Bronchial smooth muscle cell (primary cell): ENCODE measurements at places on chromosomes 11 and 22. TPM values are rescaled to one million over a fixed set of nuclear protein-coding genes. Genes with fewer than 3 reads are reported as not detected.

SYT7 gene
- 5.5 and 22.7 TPM in 2 replicates for total RNA-seq

PARVA gene
- total RNA-seq: 21.0 and 26.0 TPM in 2 replicates

B3GAT1 gene
- total RNA-seq: under 0.01 TPM in 1 of 2 replicates, not detected in the other

VPREB1 gene
- total RNA-seq: not detected in 2 replicates

OR4A16 gene
- total RNA-seq: not detected in 2 replicates

PRODH gene
- total RNA-seq: under 0.01 and 0.26 TPM in 2 replicates

CCDC87 gene
- total RNA-seq: 0.26 and 0.32 TPM in 2 replicates

PTPN5 gene
- not detected in 2 replicates for total RNA-seq

BCO2 gene
- 0.86 and 0.95 TPM in 2 replicates for total RNA-seq

ENTHD1 gene
- not detected in 2 replicates for total RNA-seq

POLR2F gene
- 64.2 and 72.6 TPM in 2 replicates for total RNA-seq

OR6X1 gene
- not detected in 2 replicates for total RNA-seq

RBM7 gene
- total RNA-seq: 38.3 and 63.5 TPM in 2 replicates

OOSP2 gene
- total RNA-seq: not detected in 2 replicates

FZD4 gene
- total RNA-seq: 30.6 and 33.6 TPM in 2 replicates

MRGPRX4 gene
- total RNA-seq: not detected in 2 replicates

GLYATL1B gene
- not detected in 2 replicates for total RNA-seq

SYT12 gene
- total RNA-seq: under 0.01 and 0.16 TPM in 2 replicates

DDI1 gene
- not detected in 2 replicates for total RNA-seq

MMP13 gene
- total RNA-seq: not detected in 2 replicates

PANX3 gene
- not detected in 2 replicates for total RNA-seq

DGCR6 gene
- total RNA-seq: 0.63 and 1.4 TPM in 2 replicates

ALDH3B2 gene
- 0.34 TPM in 1 of 2 replicates, not detected in the other for total RNA-seq

UPK2 gene
- total RNA-seq: not detected in 2 replicates

RELT gene
- total RNA-seq: 1.0 and 1.3 TPM in 2 replicates

TIMP3 gene
- total RNA-seq: 220 and 367 TPM in 2 replicates

ELP4 gene
- total RNA-seq: 11.1 and 11.5 TPM in 2 replicates

MRPL49 gene
- 25.3 and 35.5 TPM in 2 replicates for total RNA-seq

LDHAL6A gene
- total RNA-seq: not detected in 2 replicates

DAGLA gene
- 1.9 and 2.7 TPM in 2 replicates for total RNA-seq

SHANK3 gene
- 0.32 and 0.43 TPM in 2 replicates for total RNA-seq

PRR33 gene
- total RNA-seq: not detected in 2 replicates

MS4A6E gene
- not detected in 2 replicates for total RNA-seq

VSIG10L2 gene
- 0.09 TPM in 1 of 2 replicates, not detected in the other for total RNA-seq

TRPM5 gene
- 0.09 TPM in 1 of 2 replicates, not detected in the other for total RNA-seq

PIM3 gene
- 18.0 and 24.2 TPM in 2 replicates for total RNA-seq

OR2AG1 gene
- not detected in 2 replicates for total RNA-seq

GGTLC2 gene
- total RNA-seq: not detected in 2 replicates

KDM4D gene
- 0.09 and 0.47 TPM in 2 replicates for total RNA-seq

OR52H1 gene
- 0.60 and 0.63 TPM in 2 replicates for total RNA-seq

FOLR1 gene
- not detected in 2 replicates for total RNA-seq

C11orf65 gene
- total RNA-seq: 1.6 and 1.9 TPM in 2 replicates

KCNQ1OT1 gene
- total RNA-seq: 3.9 and 6.3 TPM in 2 replicates

SAA1 gene
- total RNA-seq: not detected in 2 replicates

ZBTB16 gene
- under 0.01 and 0.34 TPM in 2 replicates for total RNA-seq

SLC22A25 gene
- not detected in 2 replicates for total RNA-seq

CALCB gene
- total RNA-seq: under 0.01 TPM in 1 of 2 replicates, not detected in the other

OLFML1 gene
- 7.1 and 16.4 TPM in 2 replicates for total RNA-seq

HTR3A gene
- total RNA-seq: not detected in 2 replicates

C11orf91 gene
- not detected in 2 replicates for total RNA-seq

HEPHL1 gene
- total RNA-seq: not detected in 2 replicates

SLN gene
- not detected in 2 replicates for total RNA-seq

LRP4 gene
- total RNA-seq: 3.0 and 3.2 TPM in 2 replicates

TENM4 gene
- total RNA-seq: 93.3 and 139 TPM in 2 replicates
